Stimulated activated CD8-positive, alpha-beta memory T cell treated with anti-CD3 and anti-CD28 coated beads, Interleukin-7, amount 100 ng/mL, for 24 hours (primary cell): ENCODE measurements at places on chromosomes 6 and 20.
A peak's percentile ranks its signal among the peaks of the same experiment; 100 is the strongest.

DNA sequence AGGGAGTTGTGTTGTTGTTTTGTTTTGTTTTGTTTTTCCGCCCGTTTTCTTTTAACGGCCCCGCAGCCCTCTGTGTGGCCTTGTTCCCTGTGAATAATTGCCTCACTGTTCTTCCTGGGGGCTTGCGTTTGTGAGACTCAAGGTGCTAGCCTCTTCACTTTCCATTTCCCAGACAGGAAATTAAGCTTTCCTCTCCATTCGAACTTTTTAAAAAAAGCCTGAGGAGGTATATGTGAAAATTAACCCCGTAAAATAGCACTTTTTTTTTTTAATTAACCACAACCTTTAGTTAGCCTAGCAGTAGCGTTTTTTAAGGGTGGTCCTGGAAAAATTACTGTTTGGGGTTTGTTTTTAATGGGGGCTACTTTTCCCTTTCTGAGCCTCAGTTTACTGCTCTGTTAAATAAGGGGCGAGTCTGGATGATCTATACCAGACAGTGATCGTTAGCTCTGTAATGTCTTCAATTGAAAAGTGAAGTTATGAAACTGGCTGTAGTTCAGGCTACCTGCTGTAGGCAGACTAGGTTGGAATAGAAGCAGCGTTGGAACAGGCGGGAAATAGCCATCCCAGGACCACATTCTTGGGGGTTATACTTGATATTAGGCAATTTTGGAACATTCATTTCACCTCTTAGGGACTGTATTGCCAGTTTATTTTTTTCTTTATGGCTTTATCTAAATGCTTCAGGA lies 1.7 kb downstream of the STX16 start:
- no peak for DNase-seq

DNA sequence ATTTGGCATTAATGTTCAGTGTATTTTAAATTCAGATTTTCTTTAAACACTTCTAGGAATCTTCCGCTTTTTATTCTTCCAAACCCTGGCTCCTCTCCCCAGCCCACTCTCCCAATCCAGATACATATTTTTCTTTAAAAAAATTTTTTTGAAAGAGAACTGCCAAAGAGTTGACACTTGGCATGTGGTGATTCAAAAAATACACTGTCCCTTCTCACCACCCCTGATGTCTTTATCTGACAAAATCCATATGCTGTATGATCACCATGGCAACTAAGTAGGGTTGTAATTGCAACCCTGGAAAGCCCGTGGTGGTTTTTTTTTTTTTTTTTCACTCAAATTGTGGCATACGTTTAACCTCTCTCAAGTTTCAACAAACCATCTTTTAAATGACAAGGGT lies 355.8 kb upstream of the SASH1 start:
- no peak for DNase-seq

GRCh38 chr6:53347921-53348370 lies 804 bp downstream of the ELOVL5 start:
- peak; percentile 27 for DNase-seq

DNA sequence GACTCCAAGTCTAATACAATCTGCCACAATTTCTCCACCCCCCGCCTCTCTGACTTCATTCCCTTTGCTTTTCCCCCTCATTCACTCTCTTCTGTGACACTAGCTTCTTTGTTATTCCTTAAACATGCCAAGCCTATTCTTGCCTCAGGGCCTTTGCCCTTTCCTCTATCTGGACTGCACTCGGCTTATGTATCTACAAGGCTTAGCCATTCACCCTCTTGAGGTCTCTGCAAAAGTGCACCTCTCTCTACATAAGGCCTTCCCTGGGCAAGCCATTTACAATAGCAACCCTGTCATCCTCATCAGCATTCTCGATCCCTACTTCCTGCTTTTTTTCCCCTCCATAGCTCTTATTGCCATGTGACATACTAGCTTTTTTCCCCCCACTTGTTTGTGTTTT lies 168.9 kb downstream of the PDSS2 start:
- DNase-seq, result no peak

GRCh38 chr20:24980291-24981053 lies 12.1 kb downstream of the APMAP start:
- DNase-seq, result no peak

- no peak for DNase-seq
Measured at GRCh38 chr6:6315660-6316059, 4.8 kb downstream of the F13A1 start.

GRCh38 chr6:165844801-165845364 lies 181.8 kb upstream of the PDE10A start:
- no peak for DNase-seq

- DNase-seq, result no peak
Measured at GRCh38 chr6:34900321-34901031, 11.4 kb downstream of the ANKS1A start.

GRCh38 chr6:83367104-83367503 lies 63.7 kb downstream of the ME1 start:
- DNase-seq, result no peak
